ENCODE measurements at places on chromosomes 12 and 14. TPM values are rescaled to one million over a fixed set of nuclear protein-coding genes. Genes with fewer than 3 reads are reported as not detected.

The IFT43 gene
- 37.0 TPM for total RNA-seq

The CYP27B1 gene
- total RNA-seq: 17.0 TPM

The KCNMB4 gene
- 0.53 TPM for total RNA-seq

The GNB3 gene
- 0.60 TPM for total RNA-seq

The SLC7A8 gene
- not detected for total RNA-seq

The RDH12 gene
- total RNA-seq: not detected

The CCDC197 gene
- total RNA-seq: not detected

The RPS6KA5 gene
- 9.0 TPM for total RNA-seq

The TAS2R30 gene
- total RNA-seq: 3.0 TPM

The SUPT16H gene
- total RNA-seq: 104 TPM

The DNAJC22 gene
- 14.7 TPM for total RNA-seq

The IFI27 gene
- not detected for total RNA-seq

The TBX5 gene
- not detected for total RNA-seq

The SYNE3 gene
- 6.8 TPM for total RNA-seq

The ANO4 gene
- total RNA-seq: 2.0 TPM

The CLEC2D gene
- 0.49 TPM for total RNA-seq

The TMEM119 gene
- not detected for total RNA-seq

The RTL1 gene
- 0.05 TPM for total RNA-seq

The RTN1 gene
- total RNA-seq: 0.34 TPM

The PRIMA1 gene
- total RNA-seq: not detected
